ENCODE measurements at places on chromosomes 6 and 20.

DNA sequence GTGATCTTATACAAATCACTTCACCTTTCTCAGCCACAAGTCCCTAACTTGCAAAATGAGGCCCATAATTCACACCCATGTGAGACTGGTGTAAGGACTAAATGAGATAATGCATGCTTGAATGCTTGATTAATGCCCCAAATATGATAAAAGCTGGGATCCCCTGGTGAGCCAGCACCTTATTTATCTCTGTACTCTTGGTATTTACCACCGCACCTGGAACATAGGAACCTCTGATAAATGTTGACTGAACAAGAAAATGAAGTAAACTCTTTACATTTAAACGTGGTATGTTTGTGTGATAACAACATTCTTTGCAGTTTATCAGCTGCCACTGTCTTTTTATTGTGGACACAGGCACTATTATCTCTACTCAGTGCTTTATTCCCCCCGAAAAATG, 2.5 kb upstream of the APOBEC2 start:
- no peak for DNase-seq

- no peak for DNase-seq
Observed at GRCh38 chr6:10695086-10695657, 400 bp downstream of the PAK1IP1 start.

DNA sequence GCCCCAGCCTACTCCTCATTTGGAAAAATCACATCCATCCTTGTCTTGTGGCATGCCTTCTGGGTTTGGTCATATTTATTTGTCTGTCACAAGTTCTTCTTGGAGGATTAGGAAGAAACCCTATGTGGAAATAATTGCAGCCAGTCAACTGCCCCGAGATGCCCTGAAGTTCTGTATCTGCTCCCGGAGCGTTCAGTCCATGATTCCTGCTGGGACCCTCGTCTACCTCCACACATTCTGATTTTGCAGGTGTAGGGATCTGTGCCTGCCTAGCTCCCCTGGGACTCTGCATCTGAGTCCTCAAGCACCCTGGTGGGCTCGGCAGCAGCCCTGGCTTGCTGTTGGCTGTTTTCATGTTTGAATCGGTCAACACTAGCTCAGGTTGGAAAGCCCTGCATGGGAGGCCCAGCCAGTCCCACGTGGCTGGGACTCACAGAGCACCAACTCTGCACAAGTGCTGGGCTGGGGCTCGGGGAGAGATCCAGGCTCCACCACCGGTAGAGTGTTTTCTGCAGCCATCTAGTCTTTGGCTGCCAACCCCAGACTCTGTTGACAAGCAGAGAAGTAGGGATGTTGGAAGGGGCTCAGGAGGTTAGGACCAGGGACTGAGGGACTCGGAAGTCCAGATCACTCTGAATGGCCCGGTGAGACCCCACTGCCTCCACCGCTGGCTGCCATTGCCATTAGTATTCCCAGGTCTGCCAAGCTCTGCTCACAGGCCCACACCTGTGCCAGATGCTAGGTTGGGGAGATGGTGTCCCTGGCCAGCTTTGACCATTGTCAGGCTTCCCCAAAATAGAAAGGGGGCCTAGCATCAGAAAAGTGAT, 183.5 kb upstream of the CST7 start:
- no peak for DNase-seq

DNA sequence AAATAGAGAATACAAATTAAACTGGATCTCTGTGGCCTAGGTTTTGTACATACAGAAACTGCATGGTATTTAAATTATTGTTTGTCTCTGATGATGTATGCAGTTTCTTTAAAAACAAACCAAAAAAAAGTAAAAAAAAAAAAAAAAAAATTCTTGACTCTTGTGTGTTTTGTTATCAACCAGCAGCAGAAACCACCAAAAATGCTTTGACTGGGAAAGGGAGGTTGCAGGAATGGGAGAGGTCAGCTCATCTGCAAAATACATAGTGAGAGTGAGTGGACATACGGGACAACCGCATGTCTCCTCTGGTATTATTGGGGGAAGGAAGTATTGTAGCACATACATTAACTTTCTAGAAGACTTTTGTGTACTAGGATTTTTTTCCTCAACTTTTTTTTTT, 38.0 kb downstream of the TBC1D7 start:
- no peak for DNase-seq

GRCh38 chr20:59831024-59831915, 102.2 kb downstream of the SYCP2 start:
- DNase-seq = no peak

DNA sequence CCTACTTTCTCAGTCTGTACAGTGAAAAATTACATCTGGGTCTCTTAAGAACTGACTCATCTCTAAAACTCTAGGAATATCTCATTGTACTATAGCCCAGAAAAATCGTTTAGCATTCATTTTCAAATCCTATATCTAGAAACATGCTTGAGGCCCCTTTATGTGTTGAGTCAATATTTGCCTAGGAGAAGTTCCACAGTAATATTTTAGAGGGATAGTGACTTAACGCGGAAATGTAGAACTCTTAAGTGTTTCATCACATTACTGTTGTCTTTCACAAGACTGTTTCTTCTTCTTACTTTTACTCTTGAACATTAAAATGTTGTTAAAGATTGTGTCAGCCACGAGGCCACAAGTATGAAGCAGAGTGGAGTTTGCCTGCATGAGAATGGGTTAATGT, 23.0 kb upstream of the MYLIP start:
- peak; percentile 77 for DNase-seq

DNA sequence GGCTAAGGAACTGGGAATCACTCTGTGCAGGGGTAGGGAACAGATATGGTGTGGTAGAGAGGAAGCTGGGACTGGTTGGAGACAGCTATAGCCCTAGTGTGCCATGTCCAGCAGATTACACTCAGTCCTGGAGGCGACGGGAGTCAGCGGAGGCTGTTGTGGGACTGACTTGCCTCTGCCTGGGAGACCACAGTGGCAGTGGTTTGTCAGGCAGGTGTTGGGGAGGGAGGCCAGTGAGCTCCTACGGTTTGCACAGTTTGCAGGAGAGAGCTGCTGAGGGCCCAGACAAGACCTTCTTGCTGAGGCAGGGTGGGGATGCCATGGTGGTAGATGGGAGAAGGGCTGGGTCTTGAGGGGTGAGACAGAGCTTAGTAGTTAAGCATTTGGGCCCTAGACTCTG, 4.9 kb downstream of the PLCG1 start:
- DNase-seq = no peak

DNA sequence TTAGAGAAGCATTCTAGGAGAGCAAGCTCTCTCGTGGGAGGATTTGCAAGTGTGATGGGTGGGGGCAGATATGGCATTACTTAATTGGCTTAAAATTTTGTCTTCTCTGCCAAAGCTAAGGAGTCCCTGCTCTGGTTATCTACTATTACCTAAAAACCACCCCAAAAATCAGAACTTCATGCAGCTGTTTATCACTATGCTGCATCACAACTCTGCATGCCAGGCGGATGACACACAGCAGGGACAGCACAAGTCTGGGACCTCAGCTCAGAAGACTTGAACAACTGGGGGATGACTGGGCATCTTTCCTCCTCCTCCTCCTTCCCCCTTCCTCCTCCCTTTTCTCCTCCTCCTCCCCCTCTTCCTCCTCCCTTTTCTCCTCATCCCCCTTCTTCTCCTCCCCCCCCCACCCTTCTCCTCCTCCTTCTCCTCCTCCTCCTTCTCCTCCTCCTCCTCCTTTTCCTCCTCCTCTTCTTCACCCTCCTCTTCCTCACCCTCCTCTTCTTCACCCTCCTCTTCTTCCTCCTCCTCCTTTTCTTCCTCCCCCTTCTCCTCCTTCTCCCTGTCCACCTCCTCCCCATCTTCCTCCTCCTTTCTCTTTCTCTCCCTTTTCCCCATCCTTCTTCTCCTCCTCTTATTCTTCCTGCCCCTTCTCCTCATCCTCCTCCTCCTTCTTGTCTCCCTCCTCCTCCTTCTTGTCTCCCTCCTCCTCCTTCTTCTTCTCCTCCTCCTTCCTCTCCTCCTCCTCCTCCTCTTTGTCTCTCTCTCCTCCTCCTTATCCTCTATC, 218.6 kb upstream of the PMEPA1 start:
- DNase-seq = no peak

- peak; percentile 61 for DNase-seq
Observed at GRCh38 chr6:113564371-113565171, 292.6 kb upstream of the MARCKS start.

- no peak for DNase-seq
Observed at GRCh38 chr6:2429032-2429431, 183.6 kb upstream of the GMDS start.

DNA sequence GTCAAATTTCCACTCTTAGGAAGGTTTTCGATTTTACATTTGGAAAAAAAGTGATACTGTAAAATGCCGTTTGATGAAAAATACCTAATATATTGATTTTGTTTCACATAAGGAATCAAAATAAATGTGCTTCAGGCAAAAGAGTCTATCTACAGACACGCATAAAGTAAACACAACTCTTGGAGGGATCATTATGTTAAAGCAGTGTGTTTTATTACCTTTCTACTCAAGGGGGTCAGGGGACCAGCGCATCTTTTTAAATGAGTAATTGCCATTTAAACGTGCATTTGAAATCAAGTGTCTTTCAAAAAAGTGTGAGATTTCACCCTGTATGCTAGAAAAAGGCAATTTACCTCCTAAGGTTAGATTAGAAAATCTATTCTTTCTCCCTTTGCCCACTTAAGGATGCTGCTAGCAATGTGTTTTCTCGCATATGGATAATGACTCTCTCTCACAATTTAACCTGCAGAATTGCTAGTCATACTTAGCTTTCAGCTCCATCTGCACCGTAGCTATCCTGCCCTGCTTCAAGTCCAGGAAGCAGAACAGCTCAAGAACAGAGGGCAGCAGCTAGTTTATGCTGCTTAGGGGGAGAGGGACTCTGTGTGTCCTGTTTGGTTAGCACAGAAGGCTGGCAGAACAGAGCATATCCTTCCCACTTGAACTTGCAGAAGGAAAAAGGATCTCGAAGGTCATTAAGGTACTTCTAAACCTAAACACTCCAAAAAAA, 35.0 kb downstream of the NKAIN2 start:
- DNase-seq = no peak

GRCh38 chr6:170475118-170475517, 78.0 kb downstream of the PSMB1 start:
- DNase-seq = no peak

- DNase-seq = peak; percentile 42
Observed at GRCh38 chr6:137044366-137045221, at the start of gene IL20RA. IL20RA (minus strand) TSS chr6:137044965; CDS start chr6:137044728, 237 bp downstream.

DNA sequence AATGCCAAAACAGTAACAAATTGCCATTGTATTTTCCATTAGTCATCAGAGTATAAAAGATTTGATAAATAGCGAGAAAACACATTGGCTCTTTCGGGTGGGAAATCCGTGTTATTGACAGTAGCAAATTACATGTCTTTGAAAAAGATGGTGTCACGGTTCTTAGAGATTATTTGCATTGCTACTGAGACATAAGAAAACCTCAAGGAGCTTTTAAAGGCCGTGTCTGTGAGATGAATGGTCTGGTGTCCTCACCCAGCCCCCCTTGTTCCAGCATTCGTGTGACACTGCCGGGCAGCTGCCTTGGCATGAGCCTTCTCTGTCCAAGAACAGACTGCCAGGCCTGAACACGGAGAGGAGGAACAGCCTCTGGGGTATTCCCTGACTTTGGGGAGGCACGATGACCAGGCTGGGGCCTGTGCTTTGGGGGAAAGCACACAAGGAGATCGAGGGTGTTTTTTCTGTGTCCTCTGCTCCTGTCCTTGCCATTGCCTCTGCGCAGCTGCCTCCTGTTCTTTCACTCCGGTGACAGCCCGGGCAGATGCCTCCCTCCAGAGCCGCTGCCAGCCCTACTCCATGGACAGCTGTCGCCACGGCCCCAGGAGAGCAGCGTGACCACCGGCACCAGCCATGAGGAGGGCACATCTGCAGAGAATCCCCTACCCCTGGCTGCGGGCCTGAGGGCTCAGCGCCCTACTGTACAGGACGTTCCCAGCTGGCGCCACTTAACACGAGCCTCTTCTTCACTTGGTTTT, 167.7 kb upstream of the CDYL start:
- no peak for DNase-seq
